ENCODE measurements at places on chromosomes 3 and 15. TPM values are rescaled to one million over a fixed set of nuclear protein-coding genes. Genes with fewer than 3 reads are reported as not detected.

DNA sequence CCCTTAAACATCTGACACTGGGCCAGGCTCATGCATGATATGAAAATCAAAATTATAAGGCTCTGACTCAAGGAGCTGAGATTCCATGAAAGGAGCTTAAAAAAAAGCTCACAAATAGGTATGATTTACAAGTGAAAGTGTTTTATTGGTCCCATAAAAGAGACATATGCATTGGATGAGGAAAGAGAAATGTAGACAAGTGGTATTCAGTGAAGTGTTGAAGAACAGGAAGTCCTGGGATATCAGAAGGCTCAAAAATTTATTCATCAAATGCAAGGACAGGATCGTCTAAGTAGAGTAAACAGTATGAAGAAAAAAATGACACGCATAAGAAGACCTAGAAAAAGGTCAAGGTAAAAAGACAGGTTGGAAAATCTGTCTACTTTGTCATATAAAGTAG lies 188.9 kb downstream of the CBLB start:
- DNase-seq = no peak

- peak; percentile 31 for DNase-seq
Measured at GRCh38 chr15:70308011-70308734, 210.5 kb upstream of the TLE3 start.

ANKRD63 gene
- total RNA-seq = not detected

GRCh38 chr3:80408030-80408721 lies 640.4 kb upstream of the ROBO1 start:
- DNase-seq = no peak

- no peak for DNase-seq
Measured at GRCh38 chr15:79779746-79780145, 117.1 kb downstream of the MTHFS start.

TTLL13 gene
- total RNA-seq = not detected

GRCh38 chr15:55183679-55184078 lies 13.1 kb downstream of the RSL24D1 start:
- no peak for DNase-seq

Data from M059J (cell line).